NCI-H1417 (cell line): ENCODE measurements at places on chromosomes 7 and 10.

GRCh38 chr7:115019882-115020605 is 98.2 kb downstream of the MDFIC start:
- no peak for DNase-seq

DNA sequence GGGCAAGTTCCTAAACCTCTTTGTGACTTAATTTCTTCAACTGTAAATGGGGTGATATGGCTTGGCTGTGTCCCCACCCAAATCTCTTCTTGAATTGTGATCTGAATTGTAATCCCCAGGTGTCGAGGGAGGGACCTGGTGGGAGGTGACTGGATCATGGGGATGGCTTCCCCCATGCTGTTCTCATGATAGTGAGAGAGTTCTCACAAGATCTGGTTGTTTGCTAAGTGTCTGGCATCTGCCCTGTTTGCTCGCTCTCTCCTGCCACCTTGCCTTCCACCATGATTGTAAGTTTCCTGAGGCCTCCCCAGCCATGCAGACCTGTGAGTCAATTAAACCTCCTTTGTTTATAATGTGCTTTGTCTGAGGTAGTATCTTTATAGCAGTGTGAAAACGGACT is 177.0 kb downstream of the MYOF start:
- DNase-seq, result no peak

DNA sequence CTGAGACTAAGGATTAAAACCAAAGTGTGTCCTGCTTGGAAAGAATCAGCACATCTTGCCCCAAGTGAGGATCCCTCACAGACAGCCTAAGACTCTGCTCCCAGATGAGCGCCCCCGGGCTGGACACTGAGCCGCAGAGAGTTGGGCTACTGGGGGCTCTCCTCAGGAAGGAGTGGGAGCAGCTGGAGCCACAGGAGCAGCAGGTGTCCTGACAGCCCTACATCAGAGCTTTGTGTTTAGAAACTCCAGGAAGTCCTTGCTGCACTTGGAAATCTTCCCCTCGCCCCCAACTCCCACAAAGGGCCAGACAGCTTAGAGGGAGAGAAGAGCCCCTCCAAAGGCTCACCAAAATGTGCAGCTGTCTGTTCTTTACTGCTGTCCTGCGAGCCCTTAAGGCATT is 172.2 kb downstream of the HERPUD2 start:
- DNase-seq, result no peak

DNA sequence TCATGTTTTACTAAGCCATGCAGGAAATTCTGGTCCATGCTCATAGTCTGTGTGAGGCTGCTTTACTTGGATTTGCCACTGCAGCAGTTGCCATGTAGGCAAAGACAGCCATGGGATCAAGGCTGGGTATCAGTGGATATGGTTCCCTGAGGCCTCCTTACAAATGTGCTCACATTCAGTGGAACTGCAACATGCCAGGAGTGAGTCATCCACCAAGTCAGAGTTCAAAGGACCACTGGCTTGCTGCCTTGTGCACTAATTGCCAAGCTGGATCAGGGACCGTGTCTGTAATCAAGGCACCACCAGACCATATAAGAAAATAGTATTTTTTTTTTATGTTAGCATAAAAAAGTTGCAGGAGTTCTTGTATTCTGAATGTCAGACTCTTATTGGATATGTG is 101.0 kb downstream of the CDCA7L start:
- no peak for DNase-seq

DNA sequence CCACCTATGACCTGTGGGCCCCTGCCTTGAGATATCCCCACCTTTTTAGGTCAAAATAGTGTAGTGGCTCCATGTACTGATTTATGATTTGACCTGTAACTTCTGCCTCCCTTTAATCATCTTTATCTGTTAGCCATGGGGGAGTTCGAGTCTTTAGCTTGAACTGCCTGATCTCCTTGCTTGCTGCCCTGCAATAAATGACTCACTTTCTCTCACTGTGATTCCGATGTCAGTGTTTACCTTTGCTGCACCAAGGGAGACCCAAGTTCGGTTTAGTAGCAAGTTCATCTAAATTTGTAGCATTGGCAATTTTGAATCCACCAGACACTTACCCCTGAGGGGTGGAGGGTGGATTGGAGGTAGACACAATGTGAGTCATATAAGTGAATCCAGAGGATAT is 814.6 kb upstream of the AUTS2 start:
- DNase-seq, result no peak

DNA sequence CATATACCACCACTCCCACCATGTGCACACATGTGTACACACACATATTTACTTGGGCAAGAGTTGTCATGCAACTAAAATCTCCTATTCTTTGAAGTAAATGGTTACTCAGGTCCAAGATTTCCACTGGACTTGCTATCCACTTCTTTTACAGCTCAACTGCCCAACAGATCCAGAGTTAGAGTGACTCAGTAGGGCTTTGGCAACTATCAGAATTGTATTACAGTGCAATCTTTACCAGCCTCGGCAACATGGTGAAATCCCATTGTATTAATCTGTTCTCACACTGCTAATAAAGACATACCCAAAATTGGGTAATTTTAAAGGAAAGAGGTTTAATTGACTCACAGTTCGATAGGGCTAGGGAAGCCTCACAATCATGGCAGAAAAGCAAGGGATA is 51.9 kb upstream of the ABLIM1 start:
- no peak for DNase-seq

DNA sequence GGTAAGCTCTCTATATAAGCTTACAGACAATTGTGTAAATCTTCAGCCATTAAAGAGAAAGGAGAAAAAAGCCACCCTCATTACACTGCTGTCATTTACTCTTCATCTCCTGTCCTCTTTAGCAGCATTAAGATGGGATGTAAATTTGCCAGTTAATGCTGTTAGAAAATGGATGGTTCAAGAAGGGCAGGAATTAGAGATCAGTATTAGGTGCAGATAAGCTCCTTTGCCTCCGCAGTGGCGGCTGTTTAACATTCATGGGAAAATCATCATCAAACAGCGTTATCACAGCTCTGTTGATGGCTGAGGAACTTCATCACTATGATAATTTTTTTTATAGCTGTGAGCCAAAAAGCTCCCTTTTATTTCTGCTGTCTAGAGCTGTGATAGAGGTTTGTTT is 61.8 kb upstream of the FAM204A start:
- no peak for DNase-seq

DNA sequence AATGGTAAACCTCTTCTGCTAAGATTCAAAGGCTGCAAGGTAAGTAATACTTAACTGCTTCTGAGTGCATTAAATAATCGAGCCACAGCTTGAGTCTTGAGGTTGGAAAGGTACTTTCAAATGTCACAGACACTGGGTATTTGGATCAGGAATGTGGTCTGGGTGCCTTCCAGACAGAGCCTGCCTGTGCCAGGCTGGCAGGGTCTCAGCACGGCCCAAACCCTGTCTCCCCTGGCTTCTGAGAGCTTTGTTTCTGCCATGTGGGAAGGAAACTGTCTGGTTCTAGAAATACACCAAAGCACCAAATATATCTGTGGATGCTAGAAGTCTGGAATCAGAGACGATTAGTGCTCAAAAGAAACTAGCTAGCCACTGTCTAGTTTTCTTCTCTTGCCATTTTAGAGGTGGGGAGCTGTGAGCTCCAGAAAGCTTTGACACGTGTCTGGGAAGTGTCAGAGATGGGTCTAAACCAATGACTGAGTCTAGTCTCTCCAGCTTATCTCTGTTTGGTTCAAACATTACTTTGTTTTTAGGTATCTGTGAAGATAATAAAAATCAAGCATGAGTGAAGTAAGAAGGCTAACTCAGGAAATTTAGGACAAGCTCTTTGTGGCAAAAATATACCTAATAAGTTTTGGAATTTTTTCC is 162.8 kb downstream of the CYP26A1 start:
- DNase-seq, result no peak

DNA sequence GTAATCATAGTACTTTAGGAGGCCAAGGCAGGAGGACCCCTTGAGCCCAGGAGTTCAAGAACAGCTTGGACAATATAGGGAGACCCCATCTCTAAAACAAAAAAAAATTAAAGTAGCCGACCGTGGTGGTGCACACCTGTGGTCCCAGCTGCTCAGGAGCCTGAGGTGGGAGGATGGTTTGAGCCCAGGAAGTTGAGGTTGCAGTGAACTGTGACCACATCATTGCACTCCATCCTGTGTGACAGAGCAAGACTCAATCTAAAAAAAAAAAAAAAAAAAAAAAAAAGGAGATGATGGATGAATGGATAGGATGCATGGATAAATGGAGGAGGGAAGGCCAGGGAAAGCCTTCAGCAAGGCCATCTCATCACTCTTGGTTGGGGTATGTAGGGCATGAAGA is 33.4 kb upstream of the BMPR1A start:
- DNase-seq, result no peak

GRCh38 chr7:76071316-76072242 is 23.7 kb downstream of the MDH2 start:
- no peak for DNase-seq

DNA sequence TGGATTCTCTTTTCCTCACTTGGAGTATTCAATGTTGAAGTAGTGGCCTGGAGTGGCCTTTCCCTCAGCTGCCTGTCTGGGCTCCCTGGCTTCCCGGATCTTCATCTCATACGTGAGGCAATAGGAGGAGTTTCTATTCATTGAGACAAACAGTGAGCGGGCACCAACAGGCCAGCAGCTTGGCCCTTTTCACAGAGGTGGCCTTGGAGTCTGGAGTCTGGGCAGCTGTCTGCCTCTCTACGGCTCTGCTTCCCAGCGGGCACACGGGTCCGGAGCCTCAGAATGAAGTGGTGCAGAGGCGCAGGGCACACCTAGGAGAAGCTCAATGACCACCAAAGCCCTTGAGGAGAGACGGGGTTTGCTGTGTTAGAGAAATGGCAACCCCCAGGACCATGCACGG is 169.4 kb downstream of the CCDC3 start:
- DNase-seq, result no peak

- no peak for DNase-seq
Observed at GRCh38 chr10:2980116-2980515, 87.2 kb upstream of the PFKP start.

DNA sequence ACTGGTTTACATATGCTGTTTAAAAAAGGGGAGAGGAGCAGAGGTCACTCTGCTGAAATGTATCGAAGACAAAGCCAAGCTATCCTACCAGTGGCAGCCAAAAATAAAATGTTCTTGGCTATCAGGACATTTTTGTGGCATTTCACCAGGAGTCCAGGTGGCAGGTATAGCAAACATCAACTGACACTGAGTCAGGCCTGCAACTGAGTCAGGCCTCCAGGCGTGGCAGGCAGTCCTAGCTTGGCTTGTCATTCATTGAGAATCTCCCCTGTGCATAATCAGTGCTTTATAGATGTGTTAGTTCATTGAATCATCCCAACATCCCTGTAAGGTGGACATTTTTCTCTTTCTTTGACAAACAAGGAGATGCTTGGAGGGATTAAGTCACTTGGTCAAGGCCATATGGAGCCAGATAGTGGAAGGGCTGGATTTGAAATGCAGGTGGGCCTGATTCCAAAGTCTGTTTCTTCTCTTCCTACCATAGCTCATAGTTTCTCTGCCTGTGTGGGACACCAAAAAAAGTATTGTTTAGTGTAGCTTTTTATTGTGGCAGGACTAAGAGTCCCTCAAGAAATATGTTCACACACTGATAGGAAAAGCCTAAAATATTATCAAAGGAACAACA is 4.3 kb downstream of the DYNC1I1 start:
- no peak for DNase-seq

- no peak for DNase-seq
Observed at GRCh38 chr10:6399231-6399741, 180.8 kb downstream of the PRKCQ start.

- DNase-seq, result no peak
Observed at GRCh38 chr10:113153493-113154102, 203.6 kb downstream of the TCF7L2 start.

- DNase-seq, result no peak
Observed at GRCh38 chr7:87445897-87446296, 29.6 kb downstream of the ABCB4 start.

- DNase-seq, result no peak
Observed at GRCh38 chr7:129503725-129504124, 1.4 kb downstream of the SMKR1 start.
